Stimulated activated CD4-positive, alpha-beta T cell treated with anti-CD3 and anti-CD28 coated beads, Interleukin-1b, Interleukin-23, amount 100 ng/mL, for 4 hours (primary cell): ENCODE measurements at places on chromosomes 13 and 19.
A peak's percentile ranks its signal among the peaks of the same experiment; 100 is the strongest.

- no peak for DNase-seq
These were observed 490.0 kb downstream of the GPC6 start for GRCh38 chr13:93716623-93717022.

GRCh38 chr19:52923778-52924593 is 758 bp upstream of the ZNF888 start:
- DNase-seq, result no peak

DNA sequence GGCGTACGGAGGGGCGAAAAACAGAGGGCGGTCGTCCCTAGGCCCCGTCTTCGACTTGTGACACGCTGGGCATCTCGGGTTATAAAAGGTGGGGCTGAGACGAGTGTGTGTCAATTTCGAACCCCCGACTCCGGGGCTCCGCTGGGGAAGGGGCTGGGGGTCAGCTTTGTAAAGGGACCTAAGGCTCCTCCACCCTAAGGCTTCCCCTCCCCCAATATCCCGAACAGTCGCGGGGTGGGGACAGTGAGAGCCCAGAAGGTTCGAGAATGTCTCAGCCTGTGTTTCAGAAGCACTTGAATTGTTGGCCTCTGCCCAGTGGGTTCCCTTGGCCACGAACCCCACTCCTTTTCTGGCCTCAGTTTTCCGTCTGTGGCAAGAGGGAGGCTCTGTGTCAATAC is 450 bp downstream of the SELENOW start:
- DNase-seq, result no peak

DNA sequence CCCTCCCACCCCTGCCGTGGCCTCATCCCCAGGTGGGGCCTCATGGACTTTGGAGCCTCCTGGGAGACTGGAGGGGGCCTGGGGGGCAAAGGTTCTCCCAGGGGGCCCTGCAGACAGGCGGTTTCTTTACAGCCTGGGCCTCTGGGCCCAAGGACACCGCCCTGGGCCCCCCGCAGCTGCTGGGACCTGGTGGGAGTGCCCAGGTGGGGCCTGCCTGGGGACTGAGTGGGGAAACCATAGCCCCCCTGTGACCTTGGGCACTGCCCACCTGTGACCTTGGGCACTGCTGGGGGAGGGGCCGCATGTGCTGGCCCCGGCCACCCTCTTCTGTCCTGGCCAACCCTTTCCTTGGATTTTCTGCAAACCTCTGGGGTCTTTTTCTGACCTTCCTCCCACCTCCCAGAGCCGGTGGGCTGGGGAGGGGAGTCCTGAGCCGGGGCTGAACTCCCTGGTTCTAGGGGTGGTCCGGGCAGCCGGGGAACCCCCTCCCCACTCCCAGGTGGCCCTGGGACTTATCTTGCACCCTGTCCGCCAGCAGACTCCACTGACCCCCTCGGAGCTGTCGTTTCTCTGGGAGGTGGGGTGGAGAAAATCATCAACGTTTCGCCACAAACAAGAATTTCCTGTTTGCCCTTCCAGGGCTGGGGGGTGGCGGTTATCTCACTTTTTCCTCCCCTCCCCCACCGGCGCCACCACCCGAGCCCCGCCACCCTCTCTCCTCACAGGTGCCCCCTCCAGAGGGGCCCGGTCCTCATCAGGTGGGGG is 27.0 kb downstream of the ARID3A start:
- no peak for DNase-seq

DNA sequence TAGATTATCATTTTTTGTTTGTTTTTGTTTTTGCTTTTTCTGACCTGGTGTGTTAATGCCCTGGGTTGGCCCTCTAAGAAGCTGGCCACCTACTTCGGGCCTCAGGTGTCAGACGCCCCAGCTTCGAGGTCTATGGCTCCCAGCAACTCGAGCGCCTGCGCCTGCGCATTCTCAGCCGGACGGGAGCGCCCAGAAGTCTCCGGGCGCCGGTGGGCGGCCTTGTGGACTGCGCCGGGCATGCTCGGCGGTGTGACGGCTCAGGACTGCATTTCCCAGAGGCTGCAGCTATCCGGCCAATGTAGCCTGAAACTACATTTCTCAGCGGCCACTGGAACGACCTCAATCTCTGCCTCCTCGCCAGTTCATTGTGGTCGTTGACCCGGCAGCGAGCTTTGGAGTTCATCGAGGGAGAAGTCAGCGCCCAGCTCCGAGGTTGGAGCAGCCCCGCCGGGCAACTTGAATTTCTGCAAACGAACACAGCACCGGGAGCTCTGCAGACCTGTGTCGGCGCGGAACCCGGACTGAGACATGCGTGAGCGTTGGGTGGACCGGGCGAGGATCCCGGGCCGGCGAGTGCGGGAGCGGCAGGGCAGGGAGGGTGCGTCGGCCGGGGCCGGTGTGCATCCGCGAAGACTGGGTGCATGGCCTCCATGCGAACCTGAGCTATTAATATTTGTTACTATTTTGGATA is at the start of gene ZNF30:
Gene ZNF30, plus strand, starts transcription at position 219 of the 691 bp plus-strand sequence. CDS start 3,045 bp downstream, outside the sequence.
- DNase-seq, result peak; percentile 79

GRCh38 chr19:5342573-5343201 is 2.1 kb upstream of the PTPRS start:
- DNase-seq, result no peak

- no peak for DNase-seq
These were observed 3.1 kb downstream of the ZNF428 start for GRCh38 chr19:43616306-43616705.

DNA sequence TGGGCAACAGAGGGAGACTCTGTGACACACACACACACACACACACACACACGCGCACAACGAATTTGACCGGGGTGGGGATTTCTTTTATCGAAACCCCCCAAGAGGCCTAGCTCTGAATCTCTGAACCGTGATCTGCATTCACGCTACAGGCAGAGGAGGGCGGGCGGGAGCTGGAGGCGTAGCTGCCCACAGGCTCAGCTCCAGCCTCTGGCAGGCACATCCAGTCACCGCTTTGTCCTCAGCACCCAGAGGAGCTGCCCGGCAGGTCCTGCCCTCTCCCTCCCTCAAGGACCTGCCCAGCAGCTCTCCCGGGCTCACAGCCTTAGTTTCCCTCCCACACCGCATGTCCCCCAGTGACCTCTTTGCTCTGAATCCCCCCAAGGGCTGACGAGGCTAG is 20.0 kb downstream of the CILP2 start:
- DNase-seq, result no peak

GRCh38 chr13:30403456-30403855 is 18.8 kb upstream of the UBE2L5 start:
- DNase-seq, result no peak

- DNase-seq, result no peak
These were observed 76.1 kb upstream of the PCDH8 start for GRCh38 chr13:52924289-52925148.

DNA sequence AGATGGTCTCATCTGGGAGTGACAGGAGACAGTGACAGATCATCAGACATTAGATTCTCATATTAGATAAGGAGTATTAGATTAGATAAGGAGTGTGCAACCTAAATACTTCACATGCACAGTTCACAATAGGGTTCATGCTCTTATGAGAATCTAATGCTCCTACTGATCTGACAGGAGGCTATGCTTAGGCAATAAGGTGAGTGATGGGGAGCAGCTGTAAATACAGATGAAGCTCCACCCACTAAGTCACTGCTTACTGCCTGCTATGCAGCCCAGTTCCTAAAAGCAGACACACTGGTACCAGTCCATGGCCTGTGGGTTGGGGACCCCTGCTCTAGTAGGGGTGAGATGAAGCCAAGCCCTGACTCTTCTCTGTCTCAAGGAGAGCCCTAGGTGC is 10.0 kb upstream of the IGFL3 start:
- DNase-seq, result no peak

GRCh38 chr19:40611096-40611495 is 9.9 kb downstream of the LTBP4 start:
- DNase-seq, result no peak

GRCh38 chr19:40626918-40627317 is 25.7 kb downstream of the LTBP4 start:
- DNase-seq, result no peak

DNA sequence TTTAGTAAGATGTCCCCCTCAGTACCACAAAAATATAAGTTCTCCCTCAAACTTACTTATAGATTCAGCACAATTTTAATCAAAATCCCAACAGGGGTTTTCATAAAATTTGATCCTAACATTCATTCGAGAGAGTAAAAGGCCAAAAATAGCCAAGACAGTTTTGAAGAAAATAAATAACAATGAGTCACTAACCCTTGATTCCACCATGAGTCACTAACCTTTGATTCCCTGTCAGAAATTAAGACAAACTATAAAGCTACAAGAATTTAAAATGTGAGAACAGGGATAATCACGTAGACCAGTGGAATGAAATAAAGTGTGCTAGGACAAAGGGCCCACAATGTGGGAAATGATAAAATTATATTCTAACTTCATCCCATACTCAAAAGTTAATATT is 320.3 kb downstream of the SUCLA2 start:
- DNase-seq, result no peak

DNA sequence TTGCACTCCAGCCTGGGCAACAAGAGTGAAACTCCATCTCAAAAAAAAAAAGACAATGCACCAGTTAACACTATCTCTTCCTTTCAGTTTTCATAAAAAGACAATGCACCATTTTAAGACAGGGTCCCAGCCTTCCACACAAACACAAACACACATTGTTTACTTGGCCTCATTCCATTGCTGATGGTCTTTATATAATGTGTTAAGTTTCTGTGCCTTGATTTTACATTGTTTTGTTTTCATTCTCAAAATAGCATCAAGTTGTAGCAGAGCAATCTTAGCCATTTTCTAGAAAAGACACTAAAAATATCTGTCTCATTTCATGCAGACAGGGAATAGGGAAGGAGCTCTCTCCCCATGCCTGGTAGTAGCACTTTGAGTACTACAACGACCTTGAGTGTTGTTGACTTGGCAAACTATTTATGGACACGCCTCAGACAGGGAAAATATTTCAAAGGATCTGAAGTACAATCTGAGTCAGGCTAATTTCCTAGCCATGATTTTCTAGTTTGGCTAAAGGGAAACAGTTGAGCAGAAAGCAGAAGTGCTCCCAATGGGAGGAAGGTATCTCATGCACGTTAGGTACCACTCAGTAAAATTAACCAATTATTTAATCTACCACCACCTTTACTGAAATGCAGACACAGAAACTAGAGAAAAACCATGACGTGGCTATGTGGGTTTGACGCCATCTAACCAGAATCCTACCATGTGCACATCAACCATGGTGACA is 120.6 kb downstream of the ABCC4 start:
- no peak for DNase-seq

GRCh38 chr13:94330552-94331071 is 148.9 kb downstream of the DCT start:
- DNase-seq, result no peak

DNA sequence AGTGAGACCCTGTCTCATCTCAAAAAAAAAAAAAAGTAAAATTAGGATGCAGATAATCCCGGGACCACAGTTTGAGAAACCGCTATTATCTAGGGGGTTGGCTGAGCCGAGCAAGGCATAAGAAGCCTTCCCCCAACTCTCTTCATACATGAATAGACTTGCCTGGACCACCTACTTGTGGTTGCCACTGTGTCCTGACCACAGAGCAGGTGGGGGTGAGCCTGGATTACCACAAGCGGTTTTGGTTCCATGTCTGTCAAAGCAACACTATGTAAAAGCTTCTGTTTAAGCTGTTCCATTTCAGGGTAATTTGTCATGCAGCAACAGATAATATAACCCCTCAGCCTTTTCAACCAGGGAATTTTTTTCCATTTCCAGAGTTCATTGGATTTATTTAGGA is 3.3 kb upstream of the NAPA start:
- no peak for DNase-seq

GRCh38 chr19:19551853-19552192 is 13.8 kb downstream of the CILP2 start:
- DNase-seq, result no peak

- DNase-seq, result no peak
These were observed 26.7 kb downstream of the EBPL start for GRCh38 chr13:49664606-49665005.

DNA sequence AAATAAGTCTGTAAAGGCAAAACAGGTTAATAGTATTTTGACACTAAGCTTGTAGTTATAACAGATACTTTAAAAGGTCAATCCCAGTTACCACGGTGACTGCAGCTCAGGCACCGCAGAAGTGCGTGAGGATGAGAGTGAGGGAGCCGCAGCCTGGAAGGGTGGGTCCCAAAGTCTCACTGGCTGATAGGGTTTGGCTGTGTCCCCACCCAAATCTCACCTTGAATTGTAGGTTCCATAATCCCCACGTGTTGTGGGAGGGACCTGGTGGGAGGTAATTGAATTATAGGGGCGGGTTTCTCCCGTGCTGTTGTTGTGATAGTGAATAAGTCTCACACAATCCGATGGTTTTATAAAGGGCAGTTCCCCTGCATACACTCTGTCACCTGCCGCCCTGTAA is 40.0 kb upstream of the GAS6 start:
- no peak for DNase-seq

- no peak for DNase-seq
These were observed 238.5 kb upstream of the STARD13 start for GRCh38 chr13:33524086-33524485.

DNA sequence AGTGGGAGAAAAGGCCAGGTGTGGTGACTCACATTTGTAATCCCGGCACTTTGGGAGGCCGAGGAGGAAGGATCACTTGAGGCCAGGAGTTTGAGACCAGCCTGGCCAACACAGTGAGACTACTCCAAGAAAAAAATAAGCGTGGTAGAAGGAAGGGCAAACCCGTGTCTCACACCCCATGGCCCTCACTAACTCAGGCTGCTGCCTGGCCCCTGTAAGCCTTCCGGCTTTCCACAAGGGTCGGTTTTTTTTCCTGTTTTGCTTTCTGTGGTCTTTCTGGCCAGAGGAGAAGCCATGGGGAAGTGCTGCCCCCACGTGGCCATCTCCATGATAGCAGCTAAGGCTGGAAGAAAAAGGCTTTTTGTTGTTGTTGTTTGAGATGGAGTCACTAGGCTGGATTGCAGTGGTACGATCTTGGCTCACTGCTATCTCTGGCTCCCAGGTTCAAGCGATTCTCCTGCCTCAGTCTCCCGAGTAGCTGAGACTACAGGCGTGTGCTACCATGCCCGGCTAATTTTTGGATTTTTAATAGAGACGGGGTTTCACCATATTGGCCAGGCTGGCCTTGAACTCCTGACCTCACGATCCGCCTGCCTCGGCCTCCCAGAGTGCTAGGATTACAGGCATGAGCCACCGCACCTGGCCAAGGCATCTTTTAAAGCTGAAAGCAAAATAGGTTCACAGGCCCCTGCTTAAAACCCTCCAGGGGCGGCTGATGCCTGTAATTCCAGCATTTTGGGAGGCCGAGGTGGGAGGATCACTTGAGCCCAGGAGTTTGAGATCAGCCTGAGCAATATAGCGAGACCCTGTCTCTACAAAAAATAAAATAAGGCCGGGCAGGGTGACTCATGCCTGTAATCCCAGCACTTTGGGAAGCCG is 7.5 kb upstream of the ARHGEF18 start:
- peak; percentile 81 for DNase-seq

- DNase-seq, result no peak
These were observed 1850.4 kb downstream of the OLFM4 start for GRCh38 chr13:54879036-54879435.

DNA sequence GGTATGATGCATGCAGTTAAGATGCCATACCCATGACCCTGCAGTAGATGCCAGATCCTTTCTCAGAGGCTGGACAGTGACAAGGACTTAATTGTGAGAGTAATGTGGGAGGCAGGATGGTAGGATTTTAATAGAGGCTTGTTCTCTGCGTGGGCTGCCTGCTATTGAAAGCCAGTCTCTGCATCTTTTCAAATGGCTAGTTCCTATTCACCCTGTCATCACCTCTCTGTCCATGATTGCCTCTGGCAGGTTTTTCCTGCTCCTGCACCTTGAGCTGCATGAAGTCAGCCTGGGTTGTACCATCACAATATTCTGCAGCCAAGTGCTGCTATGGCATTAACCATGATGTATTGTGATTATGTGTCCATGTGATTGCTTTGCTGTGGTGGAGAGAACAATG is 440.5 kb downstream of the ITGBL1 start:
- DNase-seq, result no peak

- no peak for DNase-seq
These were observed 22.6 kb downstream of the CYP2A6 start for GRCh38 chr19:40827386-40828247.
